Stimulated activated CD8-positive, alpha-beta memory T cell treated with anti-CD3 and anti-CD28 coated beads, Interleukin-7, amount 100 ng/mL, for 1 hour (primary cell): ENCODE measurements at places on chromosomes 13 and 19.

GRCh38 chr19:29944390-29945012 lies 2.5 kb downstream of the URI1 start:
- DNase-seq, result no peak

GRCh38 chr19:12720851-12721655 lies 2.7 kb downstream of the TNPO2 start:
- DNase-seq, result no peak

DNA sequence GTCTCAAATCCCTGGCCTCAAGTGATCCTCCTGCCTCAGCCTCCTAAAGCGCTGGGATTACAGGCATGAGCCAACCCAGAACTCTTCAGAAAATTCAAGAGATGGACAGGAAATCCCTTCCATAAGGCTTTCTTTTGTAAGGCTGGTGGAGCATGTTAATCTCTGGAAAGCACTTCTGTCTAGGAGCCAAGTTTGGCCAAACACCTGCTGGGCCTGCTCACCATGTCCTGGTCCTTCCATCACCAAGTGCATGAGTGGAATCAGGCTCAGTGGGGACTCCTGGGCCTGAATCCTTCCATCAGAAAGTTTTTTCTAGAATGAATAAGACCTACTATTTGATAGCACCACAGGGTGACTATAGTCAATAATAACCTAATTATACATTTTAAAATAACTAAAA lies 148.0 kb downstream of the DCLK1 start:
- DNase-seq, result no peak

DNA sequence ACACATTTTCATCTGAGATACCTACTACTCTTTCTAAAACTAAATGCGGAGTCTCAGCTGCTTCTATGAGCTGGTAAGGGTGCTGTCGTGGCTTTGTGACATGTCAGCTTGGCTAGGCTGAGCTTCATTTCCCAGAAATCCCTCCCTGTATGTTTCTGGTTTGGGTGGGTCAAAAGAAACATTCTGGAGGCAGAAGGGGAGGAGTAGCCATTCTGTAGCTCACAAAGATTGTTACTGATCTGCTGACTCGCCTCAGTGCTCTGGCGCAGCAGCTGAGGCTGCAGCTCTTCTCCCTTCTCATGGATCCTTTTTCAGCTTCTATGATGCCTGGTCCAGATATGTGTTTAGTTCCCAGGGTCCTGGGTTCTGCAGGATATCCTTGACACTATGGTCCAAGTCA lies 114.7 kb downstream of the RAP2A start:
- no peak for DNase-seq

- no peak for DNase-seq
These were observed 60.4 kb downstream of the COL4A1 start for GRCh38 chr13:110246530-110246929.

DNA sequence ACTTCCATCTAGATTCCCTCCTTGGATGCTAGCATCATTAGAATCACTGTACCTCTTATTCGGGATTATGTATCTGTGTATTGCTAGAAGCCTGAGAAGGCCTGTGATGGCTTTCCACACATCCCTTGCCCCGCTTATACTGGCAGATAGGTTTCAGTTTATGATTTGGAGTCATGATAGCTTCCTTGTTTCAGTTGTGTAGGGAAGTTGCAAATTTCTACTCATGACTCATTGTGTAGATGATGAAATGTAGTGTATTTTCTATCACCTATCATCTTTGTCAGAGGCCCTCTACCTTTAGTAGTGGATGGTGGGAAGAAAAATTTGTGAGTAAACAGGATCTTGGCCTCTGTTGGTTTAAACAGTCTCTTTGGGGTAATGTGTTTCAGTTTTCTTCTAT lies 165.2 kb downstream of the GGACT start:
- DNase-seq, result no peak

GRCh38 chr19:29299416-29300380 lies 86.7 kb upstream of the UQCRFS1 start:
- DNase-seq, result no peak

DNA sequence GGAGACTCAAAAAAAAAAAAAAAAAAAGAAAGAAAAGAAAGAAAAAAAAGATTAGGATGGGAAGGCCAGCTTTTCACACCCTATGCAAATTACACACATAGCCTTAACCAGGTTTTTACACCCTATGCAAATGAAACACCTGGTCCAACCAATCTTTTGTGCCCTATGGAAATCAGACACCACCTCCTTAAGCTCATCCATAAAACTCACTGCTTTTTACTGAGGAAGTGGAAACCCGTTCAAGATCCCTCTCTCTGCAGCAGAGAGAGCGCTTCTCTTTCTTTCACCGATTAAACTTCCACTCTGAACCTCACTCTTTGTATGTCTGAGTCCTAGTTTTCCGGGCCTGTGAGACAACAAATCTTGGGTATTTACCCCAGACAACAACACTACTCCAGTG lies 25.3 kb upstream of the HOMER3 start:
- no peak for DNase-seq
